ENCODE measurements at places on chromosomes 2 and 18.

DNA sequence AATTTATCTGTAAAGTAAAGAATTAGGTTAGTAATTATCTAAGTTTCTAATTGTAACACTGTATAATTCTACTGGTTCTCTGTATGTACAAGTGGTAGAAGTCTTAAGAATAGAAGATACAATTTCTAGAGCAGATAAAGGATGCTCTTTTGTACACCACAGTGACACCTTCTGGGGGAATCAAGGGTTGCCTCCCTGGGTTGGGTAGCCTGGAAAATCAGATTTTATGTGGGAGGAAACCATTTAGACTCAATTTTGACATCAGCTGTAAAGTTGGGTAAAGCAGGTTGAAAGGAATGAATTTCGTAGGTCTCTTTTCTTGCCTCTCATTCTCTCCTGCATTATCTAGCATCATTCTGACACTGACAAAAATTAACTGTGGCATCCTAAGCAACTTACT, 354.8 kb downstream of the DCC start:
- no peak for DNase-seq

- no peak for DNase-seq
Measured at GRCh38 chr2:177193240-177193639, 19.4 kb upstream of the HNRNPA3 start.

DNA sequence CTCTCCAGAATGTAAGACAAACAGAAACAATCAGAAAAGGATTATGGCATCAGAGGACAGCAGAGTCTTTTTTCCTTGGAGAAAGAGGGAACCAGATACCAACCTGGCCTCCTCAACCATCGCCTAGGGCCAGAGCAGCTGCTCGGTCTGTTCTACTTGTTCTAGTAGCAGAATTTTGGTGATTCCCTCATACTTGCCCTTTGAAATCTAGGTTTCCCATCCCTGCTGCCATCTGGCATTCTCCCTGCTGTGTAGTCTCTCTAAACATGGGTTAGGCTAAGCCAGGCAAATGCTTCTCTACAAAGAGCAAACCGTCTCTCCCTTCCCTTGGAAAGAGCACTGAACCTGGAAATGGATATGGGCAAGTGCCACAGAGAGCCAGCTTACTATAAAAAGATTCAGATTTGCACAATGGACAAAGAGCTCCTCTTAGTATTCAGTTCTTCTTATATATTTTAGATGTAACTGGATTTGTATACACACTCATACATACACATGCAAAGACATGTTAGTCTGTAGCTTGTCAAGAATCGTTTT, 208.6 kb upstream of the ST6GAL2 start:
- no peak for DNase-seq

GRCh38 chr18:8619835-8620577, 10.8 kb downstream of the RAB12 start:
- DNase-seq: no peak

GRCh38 chr2:173062801-173063200, 12.8 kb upstream of the MAP3K20 start:
- no peak for DNase-seq

GRCh38 chr18:50397023-50397422, 22.2 kb downstream of the SKA1 start:
- no peak for DNase-seq

GRCh38 chr2:120231564-120231973, 8.4 kb upstream of the TMEM185B start:
- no peak for DNase-seq

- no peak for DNase-seq
Measured at GRCh38 chr2:23301136-23301535, 83.8 kb upstream of the KLHL29 start.

DNA sequence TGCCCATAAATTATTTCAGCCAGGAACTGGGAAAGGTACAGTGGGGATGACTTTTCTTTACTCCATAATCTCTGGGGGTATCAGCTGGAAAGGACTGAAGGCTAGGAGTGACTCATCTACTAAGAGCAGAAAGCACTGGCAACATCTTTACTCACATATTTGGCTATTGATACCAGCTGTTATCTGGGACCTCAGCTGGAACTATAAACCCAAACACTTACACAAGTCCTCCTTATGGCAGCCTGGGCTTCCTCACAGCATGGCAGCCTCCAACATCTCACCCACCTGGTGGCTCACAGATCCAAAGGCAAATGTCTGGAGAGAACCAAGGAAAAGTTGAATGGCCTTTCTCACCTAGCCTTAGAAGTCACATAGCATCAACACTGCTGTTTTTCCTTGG, 379.0 kb upstream of the RND3 start:
- DNase-seq: no peak

DNA sequence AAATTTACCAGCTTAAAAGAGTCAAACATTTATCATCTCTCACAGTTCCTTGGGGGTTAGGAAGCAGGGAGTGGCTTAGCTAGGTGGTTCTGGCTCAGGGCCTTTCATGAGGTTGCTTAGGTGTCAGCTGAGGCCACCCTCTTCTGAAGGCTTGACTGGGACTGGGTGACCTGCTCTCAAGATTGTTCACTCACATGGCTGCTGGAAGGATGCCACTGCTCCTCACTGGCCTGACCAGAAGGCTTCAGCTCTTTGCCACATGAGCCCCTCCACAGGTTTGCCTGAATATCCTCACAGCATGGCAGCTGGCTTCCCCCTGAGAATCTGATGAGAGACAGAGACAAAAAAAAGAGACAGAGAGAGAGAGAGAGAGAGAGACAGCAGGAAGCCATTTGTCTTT, 17.3 kb upstream of the RNF152 start:
- DNase-seq: no peak

DNA sequence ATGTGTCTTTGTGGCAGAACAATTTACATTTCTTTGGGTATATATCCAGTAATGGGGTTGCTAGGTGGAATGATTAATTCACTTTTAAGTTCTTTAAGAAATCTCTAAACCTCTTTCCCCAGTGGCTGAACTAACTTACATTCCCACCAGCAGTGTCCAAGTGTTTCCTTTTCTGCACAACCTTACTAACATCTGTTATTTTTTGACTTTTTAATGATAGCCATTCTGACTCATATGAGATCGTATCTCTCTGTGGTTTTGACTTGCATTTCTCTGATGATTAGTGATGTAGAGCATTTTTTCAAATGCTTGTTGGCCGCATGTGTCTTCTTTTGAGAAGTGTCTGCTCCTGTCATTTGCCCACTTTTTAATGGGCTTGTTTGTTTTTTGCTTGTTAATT, 43.1 kb upstream of the PTH2R start:
- DNase-seq: no peak

GRCh38 chr2:144770616-144771230, 250.8 kb upstream of the ZEB2 start:
- DNase-seq: no peak

DNA sequence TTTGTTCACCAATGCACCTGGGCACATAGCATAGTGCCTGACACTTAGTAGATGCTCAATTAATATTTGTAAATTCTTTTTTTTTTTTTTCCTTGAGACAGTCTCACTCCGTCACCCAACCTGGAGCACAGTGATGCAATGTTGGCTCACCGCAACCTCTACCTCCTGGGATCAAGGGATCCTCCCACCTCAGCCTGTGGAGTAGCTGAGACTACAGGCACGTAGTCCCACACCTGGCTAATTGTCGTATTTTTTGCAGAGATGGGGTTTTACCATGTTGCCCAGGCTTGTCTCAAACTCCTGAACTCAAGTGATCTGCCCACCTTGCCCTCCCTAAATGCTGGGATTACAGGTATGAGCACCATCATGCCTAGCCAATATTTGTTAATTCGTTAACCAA, 23.2 kb upstream of the LPIN2 start:
- DNase-seq: no peak

DNA sequence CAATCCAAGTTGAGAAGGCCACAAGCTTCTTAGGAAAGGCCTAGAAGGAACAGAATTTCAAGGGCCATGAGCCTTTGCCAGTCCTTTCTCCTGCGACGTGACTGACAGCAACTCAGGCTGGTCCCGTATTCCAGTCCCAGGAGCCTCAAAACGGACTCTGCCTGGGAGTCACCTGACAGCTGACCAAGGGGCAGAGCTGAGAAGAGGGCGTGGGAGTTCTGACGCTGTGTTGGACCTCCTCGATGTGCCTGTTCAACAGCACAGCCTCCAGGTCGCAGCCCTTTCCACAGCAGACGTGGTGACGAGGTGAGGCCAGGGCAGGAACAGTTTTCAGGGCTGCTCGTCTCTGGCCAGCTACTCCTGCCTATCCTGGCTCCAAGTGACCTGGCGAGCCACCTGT, 37.6 kb downstream of the CENPO start:
- peak; percentile 5 for DNase-seq

DNA sequence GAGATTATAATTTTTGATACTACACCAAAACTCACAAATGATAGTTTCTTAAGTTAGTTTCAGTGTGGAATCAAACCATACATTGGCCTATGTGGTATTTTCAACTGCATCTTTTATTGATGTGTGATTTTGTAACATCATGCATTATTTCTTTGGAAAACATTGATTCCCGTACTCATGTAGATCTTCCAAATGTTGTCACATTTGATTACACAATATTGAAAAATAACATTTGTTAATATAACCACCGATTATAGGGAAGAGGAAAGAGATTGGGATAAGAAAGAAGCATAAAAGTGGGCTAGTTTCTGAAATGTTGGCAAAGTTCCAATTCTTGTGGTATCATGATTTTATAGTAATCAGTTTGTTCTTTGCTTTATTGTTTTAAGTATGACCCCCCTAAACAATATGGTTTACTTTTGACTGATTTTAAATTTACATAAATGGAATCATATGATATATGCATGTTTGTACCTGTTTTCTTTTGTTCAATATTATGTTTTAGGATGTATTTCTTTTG, 117.2 kb upstream of the OTX1 start:
- no peak for DNase-seq

DNA sequence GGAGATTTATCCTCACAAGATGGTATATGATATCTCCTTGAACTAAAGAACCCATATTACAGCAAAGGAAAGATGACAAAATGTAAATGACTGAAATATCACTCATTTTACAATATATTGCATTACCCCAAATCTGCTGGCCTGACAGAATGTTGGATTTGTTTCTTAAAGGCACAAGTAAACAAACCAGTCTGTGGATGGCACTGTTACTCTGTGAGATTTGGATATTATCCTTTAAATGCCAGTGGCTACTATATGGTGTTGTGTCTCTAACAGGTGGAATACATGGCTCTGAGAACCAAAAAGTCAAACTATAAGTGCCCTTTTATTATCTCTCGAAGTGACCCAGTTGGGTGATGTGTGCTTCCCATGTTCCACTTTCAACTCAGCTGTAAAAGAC, 125.7 kb downstream of the PDE1A start:
- DNase-seq: no peak

- no peak for DNase-seq
Measured at GRCh38 chr2:190912726-190913125, 32.1 kb downstream of the GLS start.

DNA sequence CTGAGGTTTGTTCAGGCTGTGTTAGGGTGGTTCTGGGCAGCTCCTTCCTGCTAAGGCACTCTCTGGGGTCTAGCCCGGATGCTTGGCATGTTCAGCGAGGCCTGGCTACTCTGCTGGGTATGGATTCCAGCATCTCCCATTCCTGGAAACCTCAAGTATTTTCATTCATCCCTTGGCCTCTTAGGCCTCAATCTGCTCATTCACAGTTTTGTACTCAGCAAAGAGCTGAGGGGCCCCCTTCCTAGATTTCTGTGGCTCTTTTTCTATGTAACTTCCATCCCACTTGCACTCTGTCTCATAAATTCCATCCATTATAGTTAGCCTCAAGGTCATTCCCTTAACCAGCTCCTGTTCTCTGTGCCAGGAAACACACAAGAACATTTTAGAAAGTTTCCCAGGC, 798.8 kb upstream of the HS6ST1 start:
- DNase-seq: no peak

DNA sequence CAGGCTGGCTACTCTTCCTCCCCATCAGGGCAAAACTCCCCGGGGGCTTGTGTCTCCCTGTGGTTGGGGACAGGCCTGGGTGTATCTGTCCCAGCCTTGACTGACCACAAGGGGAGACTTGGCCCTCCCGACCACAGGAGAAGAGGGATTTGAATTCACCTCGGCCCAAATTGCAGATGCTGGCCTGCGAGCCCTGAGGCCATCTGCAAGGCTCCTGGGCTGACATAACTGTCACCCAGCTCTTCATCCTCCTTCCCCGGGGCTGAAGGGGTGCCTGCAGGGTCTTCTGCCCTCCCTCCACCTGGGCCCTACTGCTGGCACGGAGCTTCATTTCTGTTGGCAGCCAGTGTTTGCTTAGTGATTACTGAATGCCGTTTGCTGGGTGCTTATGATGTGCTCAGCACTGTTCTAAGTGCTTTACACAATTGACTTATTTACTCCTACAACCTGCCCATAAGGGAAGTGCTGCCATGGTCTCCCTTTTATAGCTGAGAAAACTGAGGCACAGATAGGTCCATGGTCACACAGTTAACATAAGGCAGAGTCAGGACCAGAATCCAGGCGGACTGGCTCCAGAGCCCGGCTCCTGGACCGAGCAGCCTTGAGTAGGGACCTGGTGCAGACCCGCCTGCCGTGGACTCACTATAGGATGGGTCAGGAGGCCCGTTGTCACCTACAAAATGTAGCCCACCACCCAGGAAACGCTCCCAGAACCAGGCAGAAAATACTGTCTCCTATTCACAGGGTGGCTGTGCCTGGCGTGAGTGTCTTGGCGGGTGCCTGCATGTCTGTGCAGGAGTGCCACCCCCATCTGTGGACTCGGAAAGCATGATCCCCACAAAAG, 18.9 kb downstream of the STEAP3 start:
- DNase-seq: no peak

- DNase-seq: no peak
Measured at GRCh38 chr18:56200381-56200911, 437.9 kb downstream of the TXNL1 start.

GRCh38 chr2:98769114-98769476, 38.2 kb upstream of the MGAT4A start:
- no peak for DNase-seq

- no peak for DNase-seq
Measured at GRCh38 chr2:159292157-159292556, 5.7 kb upstream of the WDSUB1 start.

- DNase-seq: no peak
Measured at GRCh38 chr2:119408221-119408619, 23.4 kb upstream of the TMEM37 start.

- no peak for DNase-seq
Measured at GRCh38 chr2:191056228-191056627, 42.3 kb upstream of the STAT1 start.

DNA sequence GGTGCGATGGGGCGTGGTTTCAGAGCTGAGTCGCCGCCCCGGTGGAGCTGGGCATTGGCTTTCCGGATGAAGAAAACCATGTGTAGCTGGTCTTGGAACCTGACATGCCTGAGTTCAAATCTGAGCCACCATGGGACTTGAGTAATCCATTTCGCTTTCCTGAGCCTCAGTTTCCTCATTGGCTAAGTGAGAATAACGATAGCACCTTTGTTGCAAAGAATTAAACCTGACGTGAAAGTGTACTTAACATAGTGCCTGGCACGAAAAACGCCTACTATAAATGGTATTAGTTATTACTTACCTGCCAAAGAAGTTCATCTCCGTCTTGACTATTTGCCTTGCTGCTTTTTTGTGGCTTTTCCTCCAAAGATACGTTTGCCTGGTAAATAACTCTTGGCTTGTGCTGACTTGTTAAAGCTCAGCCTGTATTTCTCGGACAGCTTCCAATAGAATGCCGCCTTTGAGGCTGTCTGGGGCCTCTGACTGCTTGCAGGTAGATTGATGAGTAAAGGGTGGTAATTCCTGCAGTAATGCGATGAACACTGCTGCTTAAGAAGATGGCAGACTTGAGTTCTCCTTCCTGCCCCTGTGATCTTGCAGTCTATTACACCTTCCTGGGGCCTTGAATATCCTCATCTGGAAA, 1.3 kb downstream of the CDCA7 start:
- no peak for DNase-seq

GRCh38 chr18:23856466-23857163, 157.9 kb upstream of the TTC39C start:
- no peak for DNase-seq
